ENCODE measurements at places on chromosomes 4 and X.

DNA sequence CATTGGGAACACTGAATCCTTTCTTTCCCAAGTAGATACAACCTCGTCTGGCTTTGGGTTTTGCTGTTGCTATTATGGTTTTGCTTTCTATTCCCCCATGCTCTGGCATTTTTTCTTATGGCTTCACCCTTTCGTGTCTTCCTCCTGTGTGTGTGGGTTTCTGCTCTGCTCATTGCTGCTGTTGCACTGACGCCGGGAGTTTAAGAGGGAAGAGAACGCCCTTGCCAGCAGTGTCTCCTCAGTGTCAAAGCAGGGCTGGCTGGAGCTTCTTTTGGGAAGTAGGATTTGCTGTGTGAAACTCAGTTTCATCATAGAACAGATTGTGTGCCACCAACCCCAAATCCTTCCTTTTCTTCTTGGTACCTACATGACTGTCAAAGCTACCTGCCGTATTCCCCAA, 63.7 kb downstream of the CLDN22 start:
- no peak for DNase-seq

DNA sequence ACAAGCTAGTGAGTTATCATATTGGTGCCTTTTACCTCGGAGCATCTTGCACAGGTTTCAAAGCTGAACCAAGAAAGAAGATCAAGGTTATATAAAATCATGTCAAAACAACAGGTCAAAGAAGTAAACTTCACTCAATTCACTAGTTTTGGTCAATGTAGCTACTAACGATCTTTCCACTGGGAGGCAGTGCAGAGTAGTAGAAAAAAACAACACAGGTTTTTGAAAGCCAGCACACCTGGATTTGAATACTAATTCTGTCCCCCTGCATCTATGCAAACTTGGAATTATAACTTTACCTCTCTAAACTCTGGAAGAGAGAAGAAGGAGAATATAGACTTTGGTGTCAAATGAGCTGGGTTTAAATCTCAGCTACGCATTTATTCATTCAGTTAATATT, 266.1 kb downstream of the GRIA3 start:
- no peak for DNase-seq

GRCh38 chr4:77413766-77414165, 191.9 kb upstream of the CXCL13 start:
- DNase-seq, result no peak

DNA sequence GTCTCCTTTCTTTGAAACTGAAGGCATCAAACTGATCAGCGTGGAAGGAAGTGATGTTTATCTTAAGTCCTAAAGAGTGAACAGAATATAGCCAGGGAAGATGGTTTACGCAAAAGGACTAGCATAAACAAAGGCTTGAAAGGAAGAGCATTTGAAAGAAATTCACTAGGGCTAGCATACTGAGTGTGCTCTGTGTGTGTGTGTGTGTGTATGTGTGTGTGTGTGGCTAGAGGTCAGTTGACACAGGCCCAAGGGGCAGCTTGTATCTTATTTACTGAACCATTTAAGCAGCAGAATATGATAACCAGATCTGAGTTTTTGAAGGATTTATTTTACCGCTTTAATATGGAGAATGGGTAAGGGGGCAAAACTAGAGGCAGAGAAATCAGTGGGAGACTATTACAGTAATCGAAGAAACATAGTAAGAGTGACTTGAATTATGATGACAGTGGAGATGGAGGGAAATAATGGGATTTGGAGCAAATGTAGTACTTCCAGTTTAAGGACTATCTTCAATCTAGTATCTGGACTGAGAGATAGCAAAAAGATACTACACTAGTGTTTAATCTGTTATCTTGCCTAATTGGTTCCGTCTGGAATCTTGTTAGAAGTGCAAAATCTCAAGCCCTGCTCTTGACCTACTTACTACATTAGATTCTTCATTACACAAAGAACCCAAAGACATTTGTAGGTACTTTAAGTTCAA, 36.9 kb downstream of the CEP44 start:
- no peak for DNase-seq

DNA sequence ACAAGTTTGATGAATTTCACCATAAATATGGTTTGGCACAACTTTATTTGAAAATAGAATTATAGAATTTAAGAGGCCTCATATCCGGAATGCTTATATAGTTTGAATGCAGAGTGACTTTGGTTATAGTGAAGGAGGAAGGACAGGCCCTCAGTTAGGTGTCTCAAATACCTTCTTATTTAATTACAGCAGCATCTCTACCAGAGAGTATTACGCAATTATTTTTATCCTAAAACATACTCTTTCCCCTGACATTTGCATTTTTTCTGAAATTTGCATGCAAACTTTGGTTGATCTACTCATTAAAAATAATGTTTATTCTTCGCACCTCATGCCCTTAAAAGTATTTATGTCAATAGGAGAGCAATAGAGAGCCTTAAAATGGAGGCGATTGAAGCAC, 305.4 kb downstream of the PACRGL start:
- DNase-seq, result no peak

DNA sequence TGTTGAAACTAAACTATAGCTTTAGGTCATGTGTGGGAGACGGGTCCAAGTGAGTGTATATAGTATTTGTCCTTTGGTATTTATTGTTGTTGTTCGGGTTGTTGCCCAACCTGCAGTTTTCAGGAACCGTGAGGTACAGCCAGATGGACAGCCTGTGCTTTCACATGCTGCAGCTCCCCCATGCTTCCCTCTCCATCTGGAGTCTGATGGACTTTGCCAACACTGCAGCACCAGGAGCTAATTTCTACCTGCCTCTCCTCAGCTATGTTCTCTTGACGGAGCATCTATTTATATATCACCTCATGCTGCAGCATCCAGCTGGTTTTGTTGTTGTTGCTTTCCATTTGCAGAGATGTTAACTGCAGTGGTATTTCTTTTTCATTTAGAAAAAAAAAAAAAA, 80.1 kb downstream of the TLL1 start:
- DNase-seq, result no peak

GRCh38 chr4:78610546-78611214, 59.1 kb downstream of the ANXA3 start:
- no peak for DNase-seq

DNA sequence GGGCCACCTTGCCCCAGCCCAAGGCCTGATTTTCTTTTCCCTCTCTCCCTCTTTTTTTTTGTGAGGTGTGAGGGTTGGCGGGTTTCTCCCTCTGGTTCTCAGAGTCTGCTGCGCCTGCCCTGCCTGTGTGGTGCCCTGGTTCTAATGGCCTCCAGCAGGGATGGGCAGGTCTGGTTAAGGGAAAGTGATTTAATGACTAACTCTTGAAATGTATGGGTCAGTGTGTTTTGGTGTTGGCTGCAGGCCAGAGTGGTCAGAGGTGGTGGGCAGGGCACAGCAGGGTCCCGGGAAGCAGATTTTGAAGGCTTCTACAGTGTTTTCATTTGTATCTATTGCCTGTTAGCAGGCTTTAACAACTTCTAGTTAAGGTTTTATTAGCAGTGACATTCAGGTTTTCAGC, 39.0 kb downstream of the JADE1 start:
- DNase-seq, result no peak

DNA sequence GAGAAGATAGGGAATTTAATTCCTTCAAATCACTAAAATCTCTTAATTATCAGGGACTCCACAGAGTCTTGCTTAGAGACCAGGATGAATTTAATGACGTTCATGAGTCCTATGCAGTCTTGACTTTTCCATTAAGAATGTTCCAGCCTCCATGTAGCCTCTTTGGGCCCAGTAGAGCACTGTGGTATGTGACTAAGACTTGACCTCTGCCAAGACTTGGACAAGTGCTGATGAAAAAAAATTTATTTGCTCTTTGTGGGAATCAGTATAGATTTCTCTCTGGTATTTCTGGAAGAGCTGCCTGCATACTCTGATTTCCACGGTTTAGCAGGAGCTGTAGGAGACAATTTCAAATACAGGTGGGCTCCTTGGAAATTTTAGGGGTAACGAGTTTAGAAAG, 40.6 kb downstream of the CHRDL1 start:
- DNase-seq, result no peak

DNA sequence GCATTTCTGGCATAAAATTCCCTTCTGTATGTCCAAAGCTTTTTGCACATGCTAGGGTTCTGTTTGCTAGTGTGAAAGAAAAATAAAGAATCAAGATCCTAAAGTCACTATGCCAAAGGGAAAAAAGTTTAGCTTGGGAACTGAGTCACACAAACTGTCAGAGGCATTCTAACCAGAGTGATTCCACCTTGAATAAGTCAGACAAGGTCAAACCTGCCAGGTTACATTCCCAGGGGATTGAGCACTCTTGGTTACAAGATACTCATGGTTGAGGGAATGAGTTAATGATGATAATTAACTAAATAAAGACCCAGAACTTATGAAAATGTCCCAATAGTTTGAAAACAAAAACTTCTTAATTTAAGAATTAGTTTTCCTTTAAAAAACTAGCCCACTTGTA, 13.7 kb upstream of the UGT2B17 start:
- DNase-seq, result no peak

GRCh38 chr4:101018836-101019235, 328.5 kb downstream of the PPP3CA start:
- no peak for DNase-seq

- no peak for DNase-seq
Measured at GRCh38 chrX:47458528-47458927, 24.5 kb downstream of the ZNF41 start.
